ENCODE measurements at places on chromosomes 4 and X. TPM values are rescaled to one million over a fixed set of nuclear protein-coding genes. Genes with fewer than 3 reads are reported as not detected.

DNA sequence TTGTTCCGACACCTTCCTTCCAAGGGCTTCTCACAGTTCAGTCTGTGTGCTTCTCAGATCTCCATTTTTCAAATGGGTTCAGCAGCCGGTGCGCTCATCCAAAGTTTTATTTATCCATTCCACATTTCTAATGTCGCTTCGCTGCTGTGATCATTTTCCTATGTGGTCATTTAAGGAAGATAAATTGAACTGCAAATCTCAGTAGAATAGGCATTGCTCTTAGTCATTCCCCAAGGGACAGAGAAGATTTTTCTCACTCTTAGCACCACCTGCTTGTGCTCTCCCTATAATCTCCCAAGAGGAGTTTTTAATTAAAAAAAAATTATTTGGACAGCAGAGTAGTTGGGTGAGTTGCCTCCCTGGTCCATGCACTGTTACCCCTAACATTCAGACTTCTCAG lies 278.9 kb upstream of the GATB start:
- no peaks in the 10 kb centered on the region for H3K36me3 ChIP-seq
- H3K4me1 ChIP-seq, result peaks cover 2% of the 10 kb centered on the region
- no peak for DNase-seq

- DNase-seq, result no peak
- H3K27me3 ChIP-seq, result no peaks in the 10 kb centered on the region
- no peak overlapping the region for H3K27ac ChIP-seq
- H3K4me3 ChIP-seq, result no peak overlapping the region
Measured at GRCh38 chrX:39360101-39360500, 558.8 kb downstream of the MID1IP1 start.

DNA sequence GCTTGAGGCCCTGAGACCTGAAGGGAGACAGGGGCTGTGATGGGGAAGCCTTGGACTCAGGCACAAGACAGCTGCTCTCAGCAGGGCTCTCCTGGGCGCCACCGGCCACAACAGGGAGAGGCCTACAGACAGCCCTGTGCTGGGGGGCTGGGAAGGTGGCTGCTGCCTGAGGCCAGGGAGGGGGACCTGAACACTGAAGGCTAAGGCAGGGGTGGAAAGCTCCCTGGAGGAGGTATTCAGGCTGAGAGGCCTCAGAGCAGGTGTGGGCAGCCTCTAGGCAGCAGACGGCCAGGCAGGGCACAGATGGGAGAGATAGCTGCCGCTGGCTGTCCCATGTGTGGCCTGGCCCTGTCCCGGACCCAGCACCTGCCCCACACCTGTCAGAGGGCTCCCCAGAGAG lies 33.0 kb downstream of the TACC3 start:
- H3K4me1 ChIP-seq, result no peaks in the 10 kb centered on the region
- no peak for DNase-seq
- H3K36me3 ChIP-seq, result no peaks in the 10 kb centered on the region
- H3K4me3 ChIP-seq, result no peak overlapping the region
- no peak overlapping the region for H3K27ac ChIP-seq

GRCh38 chrX:41522081-41522480 lies 74.9 kb downstream of the NYX start:
- DNase-seq, result no peak
- no peak overlapping the region for H3K4me3 ChIP-seq
- H3K27me3 ChIP-seq, result no peaks in the 10 kb centered on the region

- no peaks in the 10 kb centered on the region for H3K27me3 ChIP-seq
- no peaks in the 10 kb centered on the region for H3K4me1 ChIP-seq
- DNase-seq, result peak; percentile 42
- no peaks in the 10 kb centered on the region for H3K36me3 ChIP-seq
- no peak overlapping the region for H3K4me3 ChIP-seq
Measured at GRCh38 chr4:6427439-6428090, 44.8 kb downstream of the PPP2R2C start.

DNA sequence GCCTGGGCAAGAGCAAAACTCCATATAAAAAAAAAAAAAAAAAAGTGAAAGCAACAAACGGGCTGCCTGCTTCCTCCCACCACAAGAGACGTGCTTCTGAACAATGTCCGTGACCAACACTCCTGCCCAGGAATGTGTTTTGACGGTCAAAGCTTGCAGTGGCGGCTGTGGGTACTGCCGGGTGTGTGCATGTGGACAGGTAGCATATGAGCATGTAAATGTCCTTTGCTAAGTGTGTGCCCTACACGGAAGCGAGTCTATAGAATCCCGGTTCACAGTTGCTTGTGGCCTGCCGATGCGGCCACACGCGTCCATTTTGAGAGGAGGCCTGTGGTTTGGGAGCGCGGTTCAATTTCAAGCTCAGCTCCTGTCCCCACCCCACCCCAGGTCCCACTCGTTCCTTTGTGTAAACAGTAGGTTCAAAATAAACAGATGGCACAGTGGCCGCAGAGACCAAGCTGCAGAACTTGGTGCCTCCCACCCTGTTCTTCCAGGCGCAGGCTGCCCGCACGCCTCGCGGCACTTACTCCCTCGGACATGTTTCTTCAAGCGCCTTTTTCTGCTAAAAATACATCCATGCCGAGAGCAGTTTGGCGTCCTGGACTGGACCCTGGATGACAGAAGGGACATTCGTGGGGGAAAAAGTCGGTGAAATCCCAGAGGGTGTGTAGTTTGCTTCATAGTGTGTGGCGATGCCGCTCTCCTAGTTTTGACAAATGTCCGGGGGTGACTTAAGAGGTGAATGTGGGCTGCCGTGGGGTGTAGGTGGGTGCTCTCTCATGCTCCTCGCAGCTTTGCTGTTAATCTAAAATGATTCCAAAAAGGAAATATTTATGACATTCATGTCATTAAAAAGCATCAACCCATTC lies 11.5 kb upstream of the NKX1-1 start:
- no peak overlapping the region for H3K27ac ChIP-seq
- H3K4me1 ChIP-seq, result no peaks in the 10 kb centered on the region
- H3K36me3 ChIP-seq, result no peaks in the 10 kb centered on the region
- DNase-seq, result no peak

DNA sequence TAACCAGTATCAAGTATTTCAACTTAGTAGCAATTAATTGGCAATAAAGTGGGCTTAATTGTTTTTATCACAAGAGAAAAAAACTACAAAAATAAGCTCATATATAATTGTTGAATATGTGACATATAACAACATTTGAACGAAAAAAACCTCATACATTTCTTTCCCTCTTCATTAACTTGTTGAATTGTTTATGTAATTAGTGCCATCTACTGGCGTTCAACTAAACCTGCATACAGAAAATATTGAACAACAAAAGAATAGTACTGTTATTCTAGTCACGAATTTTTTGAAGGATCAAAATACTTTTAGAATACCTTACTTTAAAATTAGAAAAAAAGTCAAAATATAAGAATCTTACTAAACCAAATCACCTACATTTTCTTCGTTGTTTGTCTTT lies 586.5 kb upstream of the FTHL17 start:
- no peak overlapping the region for H3K4me3 ChIP-seq
- no peaks in the 10 kb centered on the region for H3K27me3 ChIP-seq
- DNase-seq, result peak; percentile 24
- H3K4me1 ChIP-seq, result no peaks in the 10 kb centered on the region
- H3K36me3 ChIP-seq, result no peaks in the 10 kb centered on the region

DNA sequence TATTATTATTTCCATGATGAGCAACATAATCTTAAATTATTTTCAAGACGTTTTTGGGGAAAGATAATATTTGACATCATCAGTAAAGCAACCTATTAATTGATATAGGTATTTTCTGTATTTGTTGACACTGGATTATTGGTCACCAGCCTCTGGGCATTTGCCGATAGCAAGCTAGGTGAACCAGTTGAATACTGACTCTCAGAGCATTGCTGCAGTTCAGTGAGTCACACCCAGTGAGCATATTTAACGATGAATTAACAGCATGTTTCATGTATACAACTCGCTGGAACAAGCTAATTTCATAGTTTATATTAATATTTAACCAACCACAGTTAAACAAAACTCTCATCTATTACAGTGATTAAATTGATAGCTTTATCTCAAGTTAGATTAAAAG lies 1006.0 kb upstream of the DIAPH2 start:
- no peak overlapping the region for H3K27ac ChIP-seq
- H3K4me3 ChIP-seq, result no peak overlapping the region
- peaks cover 6% of the 10 kb centered on the region for H3K4me1 ChIP-seq

The HTRA3 gene
- total RNA-seq, result 3.6 TPM

The HTR2C gene
- 2.4 TPM for total RNA-seq

The WFS1 gene
- total RNA-seq, result 45.4 TPM

The VCX2 gene
- total RNA-seq, result not detected

The UGT2B10 gene
- not detected for total RNA-seq

The ZNF157 gene
- total RNA-seq, result 1.5 TPM

The VMA21 gene
- 90.3 TPM for total RNA-seq

Measured in GM23338 (cell line).